ENCODE measurements at places on chromosomes 16 and 17.

DNA sequence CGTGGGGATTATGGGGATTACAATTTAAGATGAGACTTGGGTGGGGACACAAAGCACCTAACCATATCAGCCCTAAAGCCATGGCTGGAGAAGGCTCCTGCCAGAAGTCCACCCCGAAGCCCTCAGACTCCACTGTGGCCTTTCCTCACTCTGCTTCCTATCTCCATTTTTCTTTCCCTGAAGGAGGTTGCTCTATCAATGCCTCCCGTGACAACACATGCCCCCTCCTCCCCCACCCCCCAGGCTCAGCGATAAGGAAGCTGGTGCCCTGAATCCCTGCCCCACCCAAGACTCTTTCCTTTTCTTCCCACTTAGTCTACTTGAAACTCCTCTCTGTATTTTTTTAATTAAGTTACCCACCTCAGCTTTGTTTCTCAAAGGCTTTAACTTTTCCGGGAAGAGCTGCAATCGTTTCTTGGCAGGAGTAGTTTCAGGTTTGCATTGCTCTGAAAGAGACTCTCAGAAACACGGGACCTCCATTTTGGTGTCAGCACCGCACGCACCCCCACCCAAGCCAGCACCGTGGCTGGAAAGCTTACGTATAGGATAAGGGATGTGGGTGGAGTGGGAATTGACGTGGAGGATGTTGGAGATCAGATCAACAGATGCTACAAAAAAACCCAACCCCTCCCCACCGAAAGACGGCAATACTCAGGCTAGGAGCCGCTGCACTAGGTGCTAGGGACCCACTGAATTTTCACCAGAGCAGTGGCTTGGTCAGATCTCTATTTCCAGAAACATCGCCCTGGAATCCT, 15.2 kb upstream of the CA4 start:
- DNase-seq: no peak

DNA sequence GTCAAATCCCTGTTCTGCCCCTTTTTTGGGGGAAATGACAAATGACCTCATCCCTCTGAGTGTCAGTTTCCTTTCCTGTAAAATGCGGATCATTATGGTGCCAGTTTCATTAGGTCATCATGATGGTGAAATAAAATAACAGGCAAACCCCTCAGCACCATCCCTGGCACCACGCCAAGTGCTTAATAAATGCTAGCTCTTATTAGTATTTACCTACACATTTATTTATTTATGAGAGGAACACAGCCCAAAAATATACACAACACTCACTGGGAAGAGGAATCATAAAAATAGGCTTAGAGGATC, 28.6 kb upstream of the GPRC5B start:
- no peak for DNase-seq

GRCh38 chr16:64589836-64590235, 532.0 kb downstream of the CDH11 start:
- no peak for DNase-seq

DNA sequence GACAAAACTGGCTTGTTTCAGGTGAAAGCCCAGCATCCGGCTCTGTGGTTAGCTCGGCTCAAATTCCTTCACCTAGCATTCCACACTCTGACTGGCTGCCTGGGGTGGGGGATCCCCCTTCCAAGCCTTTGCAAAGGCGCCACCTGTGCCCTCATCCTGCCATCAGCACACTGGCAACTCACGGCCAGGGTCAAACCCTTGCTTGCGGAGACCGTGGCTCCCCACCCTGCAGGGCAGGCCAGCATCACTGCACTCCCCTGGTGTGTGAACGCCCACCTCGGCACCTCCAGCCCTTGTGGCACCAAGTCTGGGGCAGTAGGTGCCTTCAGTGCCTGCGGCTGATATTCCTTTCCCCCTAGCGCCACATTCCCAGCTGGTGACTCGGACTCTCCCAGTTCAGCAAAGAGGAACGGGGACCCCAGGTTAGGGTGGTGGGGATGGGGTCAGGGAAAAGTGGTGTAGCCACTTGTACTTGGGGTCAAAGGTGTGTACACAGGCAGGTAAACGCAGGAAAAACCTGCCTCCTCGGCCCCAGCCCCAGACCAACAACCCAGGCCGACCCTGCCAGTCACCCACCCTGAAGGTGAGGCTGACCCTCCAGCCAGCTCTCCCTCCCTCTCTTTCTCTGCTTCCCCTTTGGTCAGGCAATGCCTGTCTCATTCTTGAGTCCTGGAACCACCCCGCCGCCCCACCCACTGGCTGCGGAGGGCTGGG, 1.1 kb downstream of the FLII start:
- peak; percentile 91 for DNase-seq

- DNase-seq: no peak
Observed at GRCh38 chr16:47276522-47276921, 132.8 kb upstream of the NETO2 start.

DNA sequence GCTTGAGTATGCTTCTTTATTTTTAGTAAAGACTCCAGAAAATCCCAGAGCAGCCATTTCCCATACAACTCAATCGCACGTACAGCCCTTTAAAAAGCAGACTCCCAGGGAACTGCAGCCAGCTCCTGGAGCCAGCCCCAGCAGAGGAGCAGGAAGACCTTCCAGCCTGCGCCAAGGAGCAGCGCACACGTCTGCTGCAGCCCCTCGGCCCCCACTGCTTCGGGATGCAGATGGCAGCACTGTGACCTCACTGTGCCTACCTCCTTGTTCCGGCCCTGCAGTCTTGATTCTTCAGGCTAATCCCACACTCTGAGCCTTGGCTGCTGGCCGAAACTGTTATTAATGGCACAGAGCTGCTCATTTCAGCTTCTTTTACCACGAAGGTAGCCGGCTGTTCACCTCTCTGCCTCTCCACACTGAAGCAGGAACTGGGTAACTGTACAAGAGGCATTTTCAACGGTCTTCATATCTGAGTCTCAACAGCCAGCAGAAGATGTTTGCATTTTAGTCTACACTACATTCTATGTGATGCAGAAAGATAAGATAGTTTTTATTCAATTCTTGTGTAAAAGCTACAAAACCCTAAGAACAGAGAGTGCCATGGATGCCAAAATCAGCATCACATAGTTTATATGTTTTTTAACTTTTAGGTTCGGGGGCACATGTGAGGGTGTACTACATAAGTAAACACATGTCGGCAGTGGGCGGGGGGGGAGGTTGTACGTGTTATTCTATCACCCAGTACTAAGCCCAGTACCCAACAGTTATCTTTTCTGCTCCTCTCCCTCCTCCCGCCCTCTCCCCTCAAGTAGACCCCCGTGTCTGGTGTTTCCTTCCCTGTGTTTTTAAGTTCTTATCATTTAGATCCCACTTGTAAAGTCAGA, 130.9 kb downstream of the ANKRD11 start:
- DNase-seq: no peak

DNA sequence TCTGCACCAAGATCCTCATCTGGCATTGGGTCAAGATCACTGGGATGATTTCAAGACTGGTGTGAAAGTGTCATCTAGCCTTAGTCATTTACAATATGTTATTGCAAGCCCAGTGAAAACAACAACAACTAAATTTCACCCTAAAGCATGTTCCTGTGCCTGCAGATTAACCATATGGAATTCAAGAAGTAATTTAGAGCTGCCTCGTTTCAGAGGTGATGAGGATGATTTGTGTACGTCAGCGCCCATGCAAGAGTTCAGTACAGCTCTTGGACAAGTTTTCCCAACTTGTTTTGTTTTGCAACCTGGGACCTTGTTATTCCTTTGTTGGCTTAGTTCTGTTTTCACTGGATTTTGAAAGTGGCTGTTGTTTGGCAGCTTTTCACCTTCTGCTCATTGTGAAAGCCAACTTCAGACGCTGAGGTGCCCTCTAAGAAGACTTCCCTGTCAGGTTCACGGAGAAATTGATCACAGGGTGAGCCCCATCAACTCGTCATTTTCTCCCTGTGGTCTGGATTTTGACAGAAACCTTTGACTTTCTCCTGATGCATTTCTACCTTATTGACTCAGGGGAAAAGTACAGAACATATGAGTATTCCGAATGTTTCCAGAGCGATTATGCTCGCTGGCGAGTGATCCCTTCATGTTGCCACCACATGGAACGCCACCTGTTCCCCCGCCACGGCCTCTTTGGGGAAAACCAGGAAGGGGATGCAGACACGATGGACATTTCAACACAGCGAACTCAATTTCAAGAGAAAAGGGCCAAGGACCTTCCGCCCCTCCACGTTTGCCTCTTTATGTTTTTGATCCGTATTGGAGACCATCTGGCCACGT, 85.6 kb downstream of the FOXL1 start:
- no peak for DNase-seq

DNA sequence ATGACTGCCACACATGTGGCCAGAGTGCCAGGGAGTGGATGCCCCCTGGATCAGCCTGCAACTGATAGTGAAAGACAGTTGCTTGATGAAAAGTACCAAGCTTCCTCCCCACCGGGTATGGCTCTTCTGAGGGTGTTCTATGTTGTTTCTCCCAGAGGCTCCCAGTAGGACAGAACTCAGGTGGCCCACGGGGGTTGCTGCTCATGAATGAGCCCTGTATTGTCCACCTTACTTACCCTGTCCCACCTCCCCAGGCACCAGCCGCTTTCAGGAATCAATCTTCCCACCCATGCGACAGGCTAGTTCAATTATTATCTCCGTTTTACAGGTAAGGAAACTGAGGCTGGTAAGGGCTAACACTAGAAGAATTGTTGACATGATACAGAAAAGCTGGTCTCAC, 34.9 kb upstream of the RGS9 start:
- DNase-seq: no peak

DNA sequence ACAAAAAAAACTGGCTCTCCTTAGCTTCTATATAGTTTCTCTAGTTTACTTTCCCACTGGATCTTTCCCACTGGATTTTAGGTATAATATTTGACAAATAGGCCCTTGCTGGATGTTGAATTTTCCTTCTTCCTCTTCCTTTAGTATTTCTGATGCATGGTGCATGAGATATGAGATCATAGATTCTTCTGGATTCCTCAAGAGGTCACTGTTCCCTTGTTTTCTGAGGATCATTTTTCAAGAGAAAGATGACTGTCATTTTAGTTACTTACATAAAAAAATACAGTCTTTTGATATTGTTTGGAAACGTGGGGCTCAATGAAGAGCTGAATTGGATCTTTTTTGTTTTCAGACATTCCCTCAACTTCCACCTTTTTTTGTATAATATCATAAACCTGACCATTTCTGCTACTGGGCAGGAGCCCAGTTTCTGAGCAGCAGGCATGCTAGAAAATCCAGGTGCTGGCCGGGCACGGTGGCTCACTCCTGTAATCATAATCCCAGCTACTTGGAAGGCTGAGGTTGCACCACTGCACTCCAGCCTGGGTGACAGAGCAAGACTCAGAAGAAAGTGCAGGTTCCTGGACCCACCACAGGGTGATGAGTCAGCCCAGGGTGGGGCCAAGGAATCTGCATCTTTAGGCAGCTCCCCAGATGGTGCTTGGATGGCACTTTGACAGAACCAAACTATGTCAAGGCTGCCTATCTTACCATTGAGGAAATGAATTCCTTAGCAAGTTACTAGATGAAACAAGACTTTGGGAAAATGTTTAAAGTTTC, 70.3 kb downstream of the SDR42E1 start:
- DNase-seq: no peak

DNA sequence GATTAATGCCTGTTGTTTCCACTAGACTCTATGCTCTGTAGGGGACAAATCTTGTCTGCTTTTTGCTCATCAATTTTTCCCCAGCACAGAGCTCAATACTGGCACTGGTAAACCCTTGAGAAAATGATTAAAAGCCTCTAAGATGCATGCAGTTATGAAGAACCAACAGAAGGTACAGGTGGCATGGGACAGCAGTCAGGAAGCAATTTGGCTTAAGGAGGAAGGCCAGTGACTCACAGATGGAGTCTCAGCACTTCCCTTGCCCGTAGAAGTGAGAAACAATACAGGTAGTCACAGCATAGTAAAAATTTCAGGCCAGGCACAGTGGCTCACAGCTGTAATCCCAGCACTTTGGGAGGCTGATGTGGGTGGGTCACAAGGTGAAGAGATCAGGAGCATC, 504.7 kb upstream of the RBFOX1 start:
- no peak for DNase-seq

GRCh38 chr17:55264278-55264644, 499 bp upstream of the HLF start:
- DNase-seq: peak; percentile 26

DNA sequence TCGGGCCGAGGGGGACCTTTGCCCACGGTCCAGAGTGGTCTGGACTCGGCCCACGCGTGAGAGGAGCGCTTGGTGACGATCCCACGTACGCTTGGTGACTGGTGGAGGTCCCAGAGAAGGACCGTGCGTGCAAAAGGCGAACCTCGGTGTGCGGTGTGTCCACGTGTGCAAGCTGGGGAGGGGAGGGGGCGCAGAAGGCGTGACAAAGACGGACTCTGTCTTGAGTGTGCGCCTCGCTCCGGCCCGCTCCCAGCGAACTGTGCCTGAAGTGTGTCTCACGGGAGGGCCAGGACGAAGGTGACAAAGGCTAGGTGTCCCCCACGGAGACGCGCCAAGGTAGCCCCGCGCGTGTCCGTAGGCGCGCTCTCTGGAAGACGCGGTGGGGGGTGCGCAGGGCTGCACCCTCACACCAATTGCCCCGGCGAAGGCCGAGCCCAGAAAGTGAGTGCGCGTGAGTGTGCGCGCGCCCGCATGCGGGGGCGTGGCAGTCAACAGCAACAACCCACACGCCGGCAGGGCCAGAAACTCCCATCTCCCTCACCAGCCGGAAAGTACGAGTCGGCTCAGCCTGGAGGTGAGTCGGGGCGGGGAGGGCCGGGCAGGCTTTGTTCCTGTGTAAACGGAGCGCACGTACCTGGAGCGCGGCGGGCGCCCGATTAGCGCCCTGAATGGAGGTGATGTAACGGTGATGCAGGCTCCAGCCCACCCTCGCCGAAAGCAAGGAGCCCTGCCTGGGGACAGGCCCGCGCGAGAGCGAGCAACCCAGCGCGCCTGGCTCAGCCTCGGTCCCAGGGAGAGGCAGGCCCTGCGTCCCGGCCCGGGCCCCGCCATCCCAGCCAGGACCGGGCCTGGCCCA, at the start of gene GPRC5C:
Gene GPRC5C (plus strand): TSS at position 521 of the 856 bp plus-strand sequence. CDS start 7,689 bp downstream, outside the sequence.
- DNase-seq: peak; percentile 95
